ENCODE measurements at places on chromosomes 4 and X. TPM values are rescaled to one million over a fixed set of nuclear protein-coding genes. Genes with fewer than 3 reads are reported as not detected.

Gene HERC6
- total RNA-seq = 9.3 TPM

Gene LDB2
- 29.6 TPM for total RNA-seq

Gene SLC6A8
- total RNA-seq = 229 TPM

Gene BANK1
- total RNA-seq = 0.08 TPM

Gene RNF175
- total RNA-seq = 0.71 TPM

Gene GCNA
- 1.4 TPM for total RNA-seq

Gene DMRTC1
- total RNA-seq = not detected

Gene BST1
- total RNA-seq = 2.7 TPM

Gene CTSO
- 5.8 TPM for total RNA-seq

Gene CT55
- total RNA-seq = not detected

Gene TMEM271
- total RNA-seq = not detected

Gene PTPN13
- total RNA-seq = 3.8 TPM

Gene FABP2
- total RNA-seq = not detected

Gene CYSLTR1
- total RNA-seq = 1.2 TPM

Gene CFP
- total RNA-seq = 3.0 TPM

Measured in left ventricle myocardium inferior (tissue), 1 donor.